Ammon's horn (tissue), 1 donor: ENCODE measurements at places on chromosomes 2 and 18.

DNA sequence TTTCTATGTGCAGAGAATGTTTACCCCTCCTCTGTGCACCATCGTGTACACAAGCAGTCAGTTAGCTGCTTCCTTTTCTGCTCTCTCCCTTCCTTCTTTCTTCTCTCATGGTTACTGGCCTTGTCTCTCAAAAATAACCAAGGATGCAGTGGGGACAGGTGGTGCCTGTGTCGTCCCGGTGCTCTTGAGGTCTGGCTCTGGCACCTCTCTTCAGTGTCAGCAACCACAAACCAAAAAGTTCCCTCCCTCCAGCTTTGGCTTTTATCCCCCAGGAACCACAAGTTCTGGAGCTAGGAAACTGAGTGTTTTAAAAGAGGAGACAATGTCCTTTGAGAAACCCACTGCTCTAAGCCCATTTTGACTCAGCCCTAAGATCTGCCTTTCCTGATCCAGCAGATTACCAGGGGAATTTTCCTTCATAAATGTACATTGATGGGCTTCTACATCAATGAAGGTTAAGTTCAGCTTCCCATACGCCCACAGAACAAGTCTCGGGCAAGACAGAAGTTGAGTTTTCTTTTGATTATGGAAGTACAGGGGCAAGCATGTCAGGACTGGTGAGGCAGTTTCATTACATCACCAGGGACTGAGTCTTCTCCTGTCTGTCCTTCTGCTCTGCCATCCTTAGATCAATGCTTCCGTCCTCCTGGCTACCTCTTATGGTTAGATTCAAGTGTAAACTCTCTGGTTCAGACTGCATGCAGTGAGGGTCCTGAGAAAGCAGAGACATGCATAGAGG, 232.2 kb downstream of the SETBP1 start:
- DNase-seq: no peak

DNA sequence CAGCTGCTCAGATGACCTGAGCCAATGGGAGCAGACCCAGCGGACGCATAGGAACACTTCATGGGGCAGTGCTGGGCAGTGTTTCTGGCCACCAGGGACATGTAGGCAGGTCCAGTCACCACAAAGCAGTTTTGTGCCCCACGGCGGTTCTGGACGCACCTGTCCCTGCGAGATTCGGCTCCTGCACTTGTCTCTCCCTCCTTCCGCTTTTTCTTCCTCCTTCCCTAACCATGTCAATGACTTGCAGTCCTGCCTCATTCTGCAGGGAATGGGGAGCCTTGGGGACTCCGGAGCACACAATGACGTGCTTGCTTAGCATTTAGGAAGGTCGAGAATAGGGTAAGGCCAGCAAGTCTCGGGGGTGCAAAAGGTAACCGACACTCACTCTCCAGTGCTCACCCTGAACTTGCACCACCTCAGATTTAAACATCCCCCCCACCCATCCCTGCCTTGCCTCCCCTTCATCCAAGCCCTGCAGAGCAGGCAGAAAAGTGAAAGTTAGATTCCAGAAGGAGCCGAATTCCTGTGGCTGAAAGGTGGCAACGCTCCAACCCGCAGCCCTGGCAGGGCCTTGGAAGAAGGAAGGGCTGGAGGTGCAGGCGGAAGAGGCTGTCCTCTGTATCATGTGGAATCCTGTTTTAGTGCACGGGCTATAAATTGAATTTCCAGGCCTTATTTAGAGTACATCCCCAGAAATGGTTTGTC, 40.5 kb upstream of the ATG16L1 start:
- peak; percentile 20 for DNase-seq

DNA sequence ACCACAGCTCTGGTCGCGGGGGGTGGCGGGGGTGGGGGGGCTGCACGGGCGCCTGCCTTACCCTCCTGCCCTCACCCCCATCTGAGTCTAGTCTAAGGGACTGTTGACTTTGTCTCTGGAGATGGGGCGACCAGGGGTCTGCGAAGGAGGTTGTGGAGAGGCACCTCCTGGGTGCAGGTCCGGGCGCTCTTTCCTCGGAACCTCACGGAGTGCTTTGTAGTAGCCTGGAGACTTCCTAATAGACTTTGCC, 141.3 kb downstream of the MEIS1 start:
- no peak for DNase-seq

DNA sequence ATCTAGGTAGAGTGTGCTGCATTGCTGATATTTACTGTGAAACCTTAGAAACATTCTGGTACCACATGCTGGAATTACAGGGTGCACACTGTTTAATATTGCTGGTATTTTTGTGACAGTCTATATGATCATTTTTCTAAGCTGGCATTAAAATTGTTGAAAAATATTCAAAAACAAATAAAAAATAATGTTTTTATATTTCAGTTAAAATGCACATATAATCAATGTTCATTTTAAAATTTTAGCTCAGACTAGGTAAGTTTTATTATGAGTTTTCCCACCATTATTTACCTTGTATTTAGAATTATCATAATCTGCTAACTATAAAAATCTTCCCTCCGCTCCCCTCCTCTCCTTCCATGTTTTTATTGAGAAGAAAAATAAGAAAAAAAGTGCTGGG, 283.9 kb upstream of the EPC2 start:
- DNase-seq: no peak

GRCh38 chr2:66827851-66828250, 392.9 kb downstream of the MEIS1 start:
- DNase-seq: no peak

DNA sequence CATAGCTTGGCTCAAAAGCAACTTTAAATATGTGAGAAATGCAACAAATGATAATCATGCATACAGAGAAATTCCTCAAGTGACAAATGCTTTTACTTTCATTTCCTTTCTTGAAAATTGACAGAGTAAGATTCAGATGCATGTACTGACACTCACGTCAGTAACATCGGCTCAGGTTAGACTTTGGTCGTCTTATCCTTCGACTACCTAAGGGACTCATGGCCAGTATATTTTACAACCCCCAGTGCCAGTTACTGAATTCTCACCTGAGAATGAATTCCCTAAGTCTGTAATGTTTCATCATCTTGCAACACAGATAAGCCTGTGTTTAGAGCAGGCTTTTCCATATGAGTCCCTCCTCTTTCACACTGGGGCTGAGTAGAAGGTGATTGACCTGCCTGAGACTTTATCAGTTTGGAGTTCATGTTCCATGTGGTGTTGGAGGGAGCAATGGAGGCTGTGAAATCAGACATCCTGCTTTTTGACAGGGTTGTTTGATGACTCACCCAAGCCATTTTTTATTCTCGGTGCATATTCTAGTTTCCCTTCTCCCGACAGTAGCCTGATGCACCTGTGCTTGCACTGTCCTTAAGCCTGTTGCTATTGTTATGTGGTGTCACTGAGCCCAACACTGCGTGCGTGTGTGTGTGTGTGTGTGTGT, 30.5 kb upstream of the ATP8B1 start:
- DNase-seq: no peak

DNA sequence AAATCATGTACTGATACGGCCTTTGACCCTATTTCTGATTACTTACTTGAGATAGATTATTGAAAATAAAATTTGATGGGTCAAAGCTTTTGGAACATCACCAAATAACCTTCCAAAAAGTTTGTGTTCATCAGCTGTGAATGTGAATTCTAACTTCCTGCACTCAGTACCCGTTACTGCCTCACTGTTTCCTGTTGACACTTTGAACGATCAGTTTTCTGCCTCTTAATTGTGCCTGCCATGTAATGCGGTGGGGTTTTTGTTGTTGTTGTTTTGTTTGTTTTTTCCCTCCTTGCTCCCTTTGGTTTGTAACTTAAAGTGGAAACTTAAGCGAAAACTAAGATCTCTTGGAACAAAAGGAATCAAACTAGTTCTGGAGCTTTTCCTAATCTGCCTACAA, 18.9 kb downstream of the ATG16L1 start:
- DNase-seq: no peak

- no peak for DNase-seq
Measured at GRCh38 chr2:120749506-120750431, 14.1 kb downstream of the GLI2 start.

DNA sequence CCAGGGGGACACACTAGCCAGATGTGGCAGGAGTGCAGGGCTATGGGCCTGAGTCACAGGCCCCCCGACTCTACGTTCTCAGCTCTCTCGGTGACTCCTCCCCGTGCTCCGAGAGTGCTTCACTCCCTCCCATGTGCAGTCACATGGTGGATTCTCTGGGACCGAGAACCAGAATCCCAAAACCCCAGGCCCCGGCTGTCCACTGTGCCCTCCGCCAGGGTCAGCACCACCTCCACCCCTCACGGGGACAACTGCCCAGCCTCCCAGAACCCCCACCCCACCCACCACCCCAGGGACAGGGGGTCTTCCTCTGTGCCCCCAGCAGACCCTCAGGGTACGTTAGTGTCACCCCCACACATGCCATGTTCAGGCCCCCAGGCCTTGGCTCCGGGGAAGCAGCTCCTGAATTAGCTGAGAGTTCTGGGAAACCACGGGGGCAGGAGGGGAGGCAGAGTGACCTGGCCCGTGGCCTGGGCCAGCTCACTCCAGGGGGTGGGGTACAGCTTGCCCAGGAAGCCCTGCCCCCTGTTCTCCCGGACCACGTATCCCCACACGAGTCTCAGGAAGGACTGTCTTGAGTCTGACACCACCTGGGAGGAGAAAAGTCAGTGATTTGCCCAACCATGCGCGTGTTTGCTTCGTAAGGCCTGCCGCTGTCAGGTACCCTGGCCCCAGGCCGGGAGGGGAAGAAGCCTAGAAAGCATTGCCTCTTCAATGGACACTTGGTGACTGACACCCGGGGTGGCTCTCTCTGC, 4.4 kb downstream of the RAMP1 start:
- DNase-seq: no peak

DNA sequence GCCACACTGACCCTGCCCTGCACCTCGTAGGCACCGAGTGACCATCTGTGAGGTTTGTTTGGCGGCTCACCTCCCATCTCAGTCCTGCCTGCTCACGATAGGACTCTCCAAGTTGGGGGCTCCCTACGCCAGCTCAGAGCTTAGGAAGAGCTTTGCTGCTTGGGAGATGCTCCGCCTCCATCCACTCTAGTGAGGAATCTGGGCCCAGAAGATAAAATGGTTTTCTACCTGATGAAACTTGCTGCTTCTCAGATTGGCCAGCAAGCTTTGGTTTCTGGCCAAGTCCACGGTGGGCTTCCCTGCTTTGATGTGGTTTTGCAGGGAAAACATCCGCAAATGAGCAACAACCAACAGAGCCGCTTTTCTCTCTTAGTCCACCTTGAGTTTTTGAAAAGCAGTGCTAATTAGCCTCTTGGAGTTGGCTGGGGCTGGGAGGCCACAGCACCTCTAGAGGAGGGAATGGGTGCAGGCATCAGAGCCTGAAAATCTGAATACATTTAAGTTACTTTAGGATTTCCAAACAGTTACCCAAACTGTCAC, 42.2 kb downstream of the THNSL2 start:
- no peak for DNase-seq

GRCh38 chr18:78510636-78511035, 469.0 kb upstream of the SALL3 start:
- no peak for DNase-seq

DNA sequence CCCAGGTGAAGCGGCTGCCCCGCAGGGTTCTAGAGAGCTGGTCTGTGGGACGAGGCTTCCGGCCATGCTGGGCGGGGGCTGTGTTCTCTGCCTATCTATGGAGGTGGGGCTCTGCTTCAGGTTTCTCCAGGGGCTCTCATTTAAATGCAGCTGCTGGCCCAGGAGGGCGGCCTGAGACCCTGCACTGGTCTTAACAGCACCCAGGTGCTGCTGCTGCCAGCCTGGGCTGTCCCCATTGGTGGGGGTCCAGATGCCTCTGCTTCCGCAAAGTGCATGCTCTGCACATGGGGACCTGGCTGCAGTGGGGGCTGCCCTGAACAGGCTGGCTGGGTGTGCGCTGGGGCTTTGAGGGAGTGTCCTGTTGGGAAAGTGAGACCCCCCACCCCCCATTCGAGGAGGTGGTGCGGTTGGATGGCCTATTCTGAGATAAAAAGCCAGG, 29.7 kb upstream of the ALLC start:
- peak; percentile 0 for DNase-seq

GRCh38 chr18:37553633-37554398, 11.8 kb downstream of the CELF4 start:
- no peak for DNase-seq

DNA sequence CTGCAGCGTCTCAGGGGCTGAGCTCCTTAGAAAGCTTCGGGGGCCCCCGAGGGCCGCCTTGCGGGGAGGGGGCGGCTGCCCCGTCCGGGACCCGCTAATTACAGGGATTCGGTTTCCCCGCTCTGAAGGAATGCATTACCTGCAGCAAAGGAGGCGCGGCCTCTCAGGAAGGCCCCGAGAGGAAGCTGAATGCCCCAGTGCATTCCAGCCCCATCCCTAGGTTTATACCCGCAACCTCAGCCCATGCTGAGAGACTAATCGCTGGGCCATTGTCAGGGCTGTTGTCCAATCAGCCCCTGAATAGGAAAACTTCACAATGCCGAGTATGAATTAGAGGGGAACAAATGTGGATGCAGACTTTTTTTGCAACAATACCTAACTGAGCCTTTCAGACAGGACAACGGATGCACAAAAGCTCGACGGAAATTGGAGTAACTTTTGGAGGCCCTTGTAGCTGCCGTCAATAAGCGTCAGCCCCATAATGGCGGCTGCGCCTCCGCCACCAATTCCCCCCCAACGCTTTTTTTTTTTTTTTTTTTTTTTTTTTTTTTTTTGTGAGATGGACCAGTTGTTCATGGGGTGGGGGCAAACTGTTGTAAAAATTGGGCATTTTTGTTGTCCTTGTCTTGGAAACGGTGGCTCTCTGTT, 138.6 kb upstream of the SIX3 start:
- DNase-seq: no peak

DNA sequence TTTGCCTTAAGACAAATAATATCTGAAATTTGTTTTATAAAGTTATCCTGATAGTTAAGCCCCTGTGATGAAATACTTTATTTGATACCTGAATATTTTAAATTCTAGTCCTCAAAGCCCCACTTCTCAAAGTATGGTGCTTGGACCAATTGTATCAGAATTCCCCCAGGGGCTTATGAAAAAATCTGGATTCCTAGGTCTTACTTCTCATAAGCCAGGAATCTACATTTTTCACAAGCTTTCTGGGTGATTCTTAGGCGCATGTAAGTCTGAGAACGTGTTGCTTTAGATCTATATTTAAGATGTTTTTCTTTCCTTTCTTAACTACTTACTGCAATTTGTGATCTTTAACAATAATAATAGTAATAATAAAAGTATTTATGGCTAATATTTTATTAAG, 53.1 kb downstream of the MYO1B start:
- no peak for DNase-seq
